GM20000 (cell line): ENCODE measurements at places on chromosomes 12 and 14.

DNA sequence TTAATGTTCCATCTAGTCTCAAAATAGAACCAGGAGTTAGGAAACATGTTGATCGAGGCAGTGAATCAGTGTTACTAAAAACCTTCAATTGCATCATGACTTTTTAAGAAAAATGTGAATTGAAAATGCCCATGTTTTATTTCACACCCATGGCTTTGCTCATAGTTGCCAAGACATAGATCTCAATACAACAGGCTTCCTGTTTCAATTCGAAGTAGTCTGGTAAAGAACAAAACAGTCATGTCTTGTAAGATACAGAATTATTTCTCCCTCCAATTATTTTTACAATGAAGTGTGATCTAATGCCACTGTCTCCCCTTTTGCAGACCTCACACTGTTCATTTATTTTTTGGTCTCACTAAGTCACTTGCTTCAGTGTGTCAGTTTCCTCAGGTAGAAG, 44.6 kb upstream of the FAR2 start:
- DNase-seq: no peak

DNA sequence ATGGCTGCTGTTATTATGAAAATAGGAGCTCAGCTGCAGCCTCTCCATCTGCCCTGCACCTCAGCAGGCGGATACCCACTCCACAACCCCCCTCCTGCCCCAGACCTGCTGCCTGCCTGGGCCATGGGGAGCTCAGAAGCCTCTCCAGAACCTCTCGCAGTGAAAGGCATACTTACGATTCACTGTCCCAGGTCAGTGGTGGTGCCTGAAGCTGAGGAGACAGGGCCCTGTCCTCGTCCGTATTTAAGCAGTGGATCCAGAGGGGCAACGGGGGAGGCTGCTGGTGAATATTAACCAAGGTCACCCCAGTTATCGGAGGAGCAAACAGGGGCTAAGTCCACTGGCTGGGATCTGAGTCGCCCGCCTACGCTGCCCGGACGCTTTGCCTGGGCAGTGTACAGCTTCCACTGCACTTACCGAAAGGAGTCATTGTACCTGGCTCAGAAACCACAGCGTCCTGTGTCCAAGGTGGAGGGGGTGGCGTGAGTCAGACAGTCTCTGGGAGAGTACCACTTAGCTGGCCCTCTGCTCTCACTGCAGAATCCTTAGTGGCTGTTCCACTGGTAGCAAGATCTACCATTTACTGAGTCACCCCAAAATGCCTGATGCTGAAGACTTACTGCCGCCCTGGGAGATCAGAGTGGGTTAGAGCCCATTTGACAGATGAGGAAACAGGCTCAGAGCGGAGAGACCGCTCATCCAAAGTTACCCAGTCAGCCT, at the start of gene SERPINA1:
Gene SERPINA1 (minus strand): TSS at position 219 of the 720 bp plus-strand sequence. CDS start 5,365 bp downstream, outside the sequence.
- no peak for DNase-seq

- no peak for DNase-seq
Measured at GRCh38 chr14:65962952-65963351, 523.2 kb upstream of the CCDC196 start.

- DNase-seq: no peak
Measured at GRCh38 chr14:81400852-81401251, 728 bp upstream of the STON2 start.

- DNase-seq: peak; percentile 53
Measured at GRCh38 chr12:66087365-66087943, 43.1 kb downstream of the LLPH start.

DNA sequence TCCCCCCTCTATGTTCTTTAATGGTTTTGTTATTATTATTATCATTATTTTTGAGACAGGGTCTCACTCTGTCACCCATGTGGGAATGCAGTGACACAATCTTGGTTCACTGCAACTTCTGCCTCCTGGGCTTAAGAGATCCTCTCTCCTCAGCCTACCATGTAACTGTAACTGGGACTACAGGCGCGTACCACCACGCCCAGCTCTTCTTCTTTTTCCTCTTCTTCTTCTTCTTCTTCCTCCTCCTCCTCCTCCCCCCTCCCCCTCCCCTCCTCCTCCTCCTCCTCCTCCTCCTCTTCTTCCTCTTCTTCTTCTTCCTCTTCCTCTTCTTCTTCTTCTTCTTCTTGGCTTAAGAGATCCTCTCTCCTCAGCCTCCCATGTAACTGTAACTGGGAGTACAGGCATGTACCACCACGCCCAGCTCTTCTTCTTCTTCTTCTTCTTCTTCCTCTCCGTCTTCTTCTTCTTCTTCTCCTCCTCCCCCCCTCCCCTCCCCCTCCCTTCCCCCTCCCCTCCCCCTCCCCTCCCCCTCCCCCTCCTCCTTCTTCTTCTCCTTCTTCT, 5.4 kb upstream of the KRT7 start:
- no peak for DNase-seq

DNA sequence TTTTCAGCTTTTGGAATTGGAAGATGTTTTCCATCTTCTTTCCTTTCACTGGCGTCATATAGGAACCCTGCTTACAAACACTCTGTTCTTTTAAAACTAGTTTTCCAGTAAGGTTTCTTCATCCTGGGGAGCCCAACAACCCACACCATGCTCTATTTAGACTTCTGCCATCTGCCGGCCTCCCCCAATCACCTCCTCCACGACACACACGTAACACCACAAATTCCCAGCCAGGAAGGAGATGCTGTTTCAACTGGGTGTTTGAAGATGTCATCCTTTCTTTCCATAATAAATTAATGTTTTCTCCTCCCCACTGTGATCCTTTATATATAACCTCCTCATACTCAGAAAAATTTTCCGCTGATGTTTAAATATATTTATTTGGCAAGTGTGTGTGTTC, 231.4 kb upstream of the DDHD1 start:
- no peak for DNase-seq

DNA sequence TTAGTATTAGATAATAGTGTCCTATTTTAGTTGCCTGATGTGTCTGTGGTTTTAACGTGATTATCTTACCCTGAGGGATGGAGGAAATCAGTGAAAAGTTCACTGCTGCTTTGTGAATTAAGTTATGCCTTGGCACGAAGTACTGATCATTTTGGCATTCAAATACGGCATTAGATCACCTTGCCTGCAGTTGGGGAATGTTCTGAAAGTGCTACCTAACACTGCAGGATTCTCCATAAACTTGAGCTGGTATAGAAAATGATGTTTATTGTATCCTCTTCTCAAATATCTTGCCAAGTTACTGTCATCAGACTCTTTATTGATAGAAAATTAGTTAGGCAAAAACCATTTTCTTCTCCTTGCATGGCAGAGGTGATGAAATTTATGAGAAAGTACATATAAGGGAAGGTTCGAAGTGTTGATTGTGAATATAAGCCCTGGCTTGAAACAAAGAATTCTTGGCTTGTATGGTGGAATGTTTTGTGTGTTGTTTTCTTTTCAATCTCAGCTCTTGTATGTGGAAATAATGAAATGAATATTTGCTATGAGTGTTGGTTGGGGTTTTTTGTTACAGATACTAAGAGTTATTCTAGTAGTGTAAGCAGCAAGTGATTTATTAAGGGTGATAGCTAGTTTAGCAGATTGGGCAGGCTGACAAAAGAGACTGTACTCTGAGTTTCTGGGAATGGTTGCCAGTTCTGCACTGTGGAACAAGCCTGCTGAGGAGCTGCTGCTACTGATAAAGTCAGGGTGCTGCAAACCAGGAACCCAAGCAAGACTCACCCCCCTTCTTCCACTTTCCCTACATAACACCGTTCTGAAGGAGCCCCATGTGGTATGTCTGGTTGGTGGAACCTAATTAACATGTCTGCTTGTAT, 448.3 kb downstream of the PCNX1 start:
- peak; percentile 37 for DNase-seq

DNA sequence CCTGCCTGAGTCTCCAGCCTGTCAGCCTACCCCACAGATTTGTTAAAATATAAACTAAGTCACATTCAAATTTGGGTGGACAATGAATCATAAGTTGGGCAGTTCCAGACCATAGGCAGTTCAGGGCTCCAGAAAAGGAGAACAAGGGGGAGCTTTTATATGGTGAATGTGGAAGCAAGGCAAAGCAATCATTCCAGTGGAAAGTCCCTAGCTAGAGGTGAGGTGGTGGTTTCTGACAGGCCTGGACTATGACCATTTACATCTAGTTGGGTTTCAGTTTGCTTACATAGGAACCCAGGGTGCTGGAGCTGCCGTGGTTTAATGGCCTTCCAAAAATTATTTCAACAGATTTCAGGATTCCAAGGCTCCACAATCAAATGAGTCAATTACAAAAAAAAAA, 207.3 kb downstream of the AEBP2 start:
- DNase-seq: no peak

DNA sequence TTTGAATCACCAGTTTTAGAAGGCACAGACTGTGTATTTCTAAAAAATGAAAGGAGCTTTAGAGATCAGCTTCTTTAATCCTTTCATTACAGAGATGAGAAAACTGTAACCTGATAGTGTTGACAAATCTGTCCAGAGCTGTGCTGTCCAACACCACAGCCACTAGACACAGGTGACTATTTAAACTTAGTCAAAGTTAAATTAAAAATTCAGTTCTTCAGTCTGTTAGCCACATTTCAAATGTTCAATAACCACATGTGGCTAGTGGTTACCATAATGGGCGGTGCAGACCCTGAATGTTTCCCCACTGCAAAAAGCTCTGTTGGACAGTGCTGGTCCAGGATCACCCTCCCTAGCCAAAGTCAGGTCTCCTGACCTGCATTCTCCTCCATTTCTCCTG, 21.6 kb downstream of the DAD1 start:
- DNase-seq: no peak

DNA sequence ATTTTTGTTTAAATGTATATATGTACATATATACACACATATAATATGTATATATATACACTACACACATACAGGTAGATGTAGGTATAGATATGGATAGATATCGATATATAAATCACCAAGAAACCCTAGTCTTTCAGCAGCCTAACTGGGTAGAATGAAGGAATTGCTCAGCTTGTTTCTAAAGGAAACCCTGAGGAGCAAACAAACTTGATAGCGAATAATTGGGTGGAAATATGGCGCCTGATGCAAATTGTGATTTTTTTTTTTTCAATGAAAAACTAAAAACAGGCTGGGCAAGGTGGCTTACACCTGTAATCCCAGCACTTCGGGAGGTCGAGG, 254 bp upstream of the CCDC177 start:
- DNase-seq: no peak

DNA sequence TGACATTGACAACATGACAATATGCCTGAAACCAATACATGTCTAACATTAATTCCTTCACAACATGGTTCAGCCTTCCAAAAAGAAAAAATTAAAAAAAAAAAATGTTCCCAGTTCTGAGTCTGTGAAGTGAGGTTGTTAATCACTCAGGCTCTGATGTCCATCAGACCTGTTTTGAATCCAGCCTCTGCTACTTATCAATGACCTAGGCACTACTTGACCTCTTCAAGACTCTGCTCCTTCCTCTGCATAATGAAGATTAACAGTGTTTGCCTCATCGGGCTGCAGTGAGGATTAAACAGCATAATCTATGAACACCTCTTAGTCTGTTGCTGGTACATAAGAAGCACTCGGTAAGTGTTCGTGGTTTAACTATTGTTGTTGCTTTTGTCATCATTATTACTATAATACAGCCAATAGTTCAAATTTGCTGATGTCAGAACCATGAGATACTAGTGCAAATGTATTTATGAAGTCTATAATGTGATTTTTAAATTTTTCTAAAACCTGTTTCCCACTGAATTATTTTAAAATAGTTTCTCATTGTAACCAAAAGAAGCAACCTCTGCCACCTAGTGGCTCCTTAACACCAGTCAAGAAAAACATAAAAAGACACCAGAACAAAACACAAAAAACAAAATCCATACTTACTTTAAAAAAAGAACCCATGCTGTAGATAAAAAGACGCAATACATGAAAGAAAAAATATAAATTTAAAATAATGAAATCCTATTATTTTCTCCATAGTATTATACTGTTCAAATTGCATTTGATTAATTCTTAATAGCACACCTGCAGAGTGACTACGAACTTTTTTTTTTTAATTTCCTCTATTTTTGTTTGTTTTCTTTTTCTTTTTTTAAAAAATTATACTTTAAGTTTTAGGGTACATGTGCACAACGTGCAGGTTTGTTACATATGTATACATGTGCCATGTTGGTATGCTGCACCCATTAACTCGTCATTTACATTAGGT, 20.3 kb upstream of the TMX1 start:
- DNase-seq: peak; percentile 21

DNA sequence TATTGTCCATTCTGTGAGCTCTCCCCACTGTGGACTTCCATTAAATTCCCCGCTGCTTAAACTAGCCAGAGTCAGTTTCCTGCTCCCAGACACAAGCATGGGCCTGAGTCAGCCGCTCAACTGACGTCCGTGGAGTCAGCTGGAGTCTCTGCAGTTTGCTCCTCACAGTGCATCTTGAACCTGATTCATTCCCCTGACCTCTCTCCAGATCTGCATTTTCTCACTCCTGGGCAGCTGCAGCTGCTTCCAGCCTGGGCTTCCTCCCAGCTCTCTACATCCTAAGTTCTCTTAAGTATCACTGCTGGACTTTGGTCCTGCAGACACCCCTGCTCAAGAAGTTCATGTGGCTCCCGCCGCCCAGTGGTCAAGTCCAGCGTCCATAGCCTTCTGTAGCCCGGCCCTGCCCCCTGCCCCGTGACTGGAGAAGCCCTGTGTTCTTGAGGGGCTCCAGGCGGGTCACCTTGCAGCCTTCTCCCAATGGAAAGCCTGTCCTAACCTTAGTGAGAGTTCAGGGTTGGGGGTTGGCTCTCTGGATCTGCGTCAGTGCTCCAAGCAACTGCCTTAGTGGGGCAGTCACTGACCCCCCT, 20.0 kb downstream of the NFKBIA start:
- no peak for DNase-seq

DNA sequence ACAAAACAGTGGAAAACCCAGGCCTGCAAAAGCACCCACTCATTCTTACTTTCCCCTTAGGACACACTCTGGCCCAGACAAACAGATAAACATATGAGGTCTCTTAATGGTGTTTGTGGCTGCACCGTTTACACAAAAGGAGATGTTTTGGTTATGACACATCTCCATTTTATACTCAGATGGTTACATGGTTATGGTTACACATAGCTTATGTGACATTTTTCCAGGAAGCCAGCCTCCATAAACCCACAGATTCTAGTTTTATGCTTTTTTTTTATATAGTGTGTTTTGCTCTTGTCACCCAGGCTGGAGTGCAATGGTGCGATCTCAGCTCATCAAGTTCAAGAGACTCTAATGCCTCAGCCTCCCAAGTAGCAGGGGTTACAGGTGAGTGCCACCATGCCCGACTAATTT, 3.5 kb upstream of the KLRD1 start:
- no peak for DNase-seq

GRCh38 chr12:19183121-19183838, 53.7 kb downstream of the PLEKHA5 start:
- DNase-seq: no peak

DNA sequence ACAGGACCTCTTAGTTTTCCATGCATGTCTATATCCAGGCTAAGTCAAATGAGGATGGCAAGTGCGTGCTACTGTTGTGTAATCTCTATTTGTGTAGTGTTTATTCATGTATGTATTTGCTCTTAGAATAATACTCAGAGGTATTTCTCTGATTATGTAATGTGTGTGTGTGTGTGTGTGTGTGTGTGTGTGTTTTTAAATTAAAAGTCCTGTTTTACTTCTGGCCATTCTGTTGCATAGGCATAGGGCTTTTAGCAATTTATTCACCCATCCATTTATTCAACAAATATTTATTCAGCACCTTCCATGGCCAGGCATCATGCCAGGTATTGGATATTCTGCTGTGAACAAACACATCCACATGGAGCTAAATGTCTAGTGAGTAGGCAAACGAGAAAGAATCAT, 63.5 kb downstream of the PELI2 start:
- DNase-seq: no peak
